A172 (cell line): ENCODE measurements at places on chromosomes 3 and 15.
A peak's percentile ranks its signal among the peaks of the same experiment; 100 is the strongest.

GRCh38 chr15:80609512-80609946 is 85.6 kb upstream of the ABHD17C start:
- peak; percentile 10 for DNase-seq

DNA sequence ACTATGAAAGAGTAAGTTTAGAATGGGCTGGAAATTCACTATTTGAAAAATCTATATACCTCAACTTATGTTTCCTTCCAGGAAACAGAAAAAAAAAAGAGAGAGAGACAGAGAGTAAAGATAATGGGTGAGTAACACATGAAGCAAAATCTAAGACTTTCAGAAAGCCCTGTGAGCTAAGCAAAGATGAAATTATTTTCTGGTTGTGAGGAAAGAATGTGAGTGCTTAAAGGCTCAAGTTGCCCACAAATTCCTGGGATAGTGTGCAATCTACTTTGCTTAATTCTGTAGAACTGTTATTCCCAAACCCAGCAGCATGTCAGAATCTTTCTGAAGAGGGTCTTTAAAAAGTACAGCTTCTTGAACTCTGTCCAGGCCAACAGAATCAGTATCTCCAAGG is 337.7 kb upstream of the AGTR1 start:
- no peak for DNase-seq

DNA sequence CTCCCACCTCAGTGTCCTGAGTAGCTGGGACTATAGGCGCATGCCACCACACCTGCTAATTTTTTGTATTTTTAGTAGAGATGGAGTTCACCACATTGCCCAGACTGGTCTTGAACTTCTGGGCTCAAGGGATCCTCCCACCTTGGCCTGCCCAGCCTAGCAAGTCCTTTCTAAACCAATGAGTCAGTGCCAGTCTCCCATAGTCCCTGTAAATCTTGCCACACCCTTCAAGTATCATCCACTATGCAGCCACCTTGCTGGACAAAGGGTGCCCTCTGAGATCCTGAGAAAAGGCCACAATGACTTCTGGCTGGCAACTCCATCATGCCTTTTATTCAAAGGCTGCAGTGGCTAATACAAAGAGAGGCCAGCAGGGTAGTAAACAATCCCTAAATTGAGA is 184.0 kb downstream of the ABHD5 start:
- no peak for DNase-seq

DNA sequence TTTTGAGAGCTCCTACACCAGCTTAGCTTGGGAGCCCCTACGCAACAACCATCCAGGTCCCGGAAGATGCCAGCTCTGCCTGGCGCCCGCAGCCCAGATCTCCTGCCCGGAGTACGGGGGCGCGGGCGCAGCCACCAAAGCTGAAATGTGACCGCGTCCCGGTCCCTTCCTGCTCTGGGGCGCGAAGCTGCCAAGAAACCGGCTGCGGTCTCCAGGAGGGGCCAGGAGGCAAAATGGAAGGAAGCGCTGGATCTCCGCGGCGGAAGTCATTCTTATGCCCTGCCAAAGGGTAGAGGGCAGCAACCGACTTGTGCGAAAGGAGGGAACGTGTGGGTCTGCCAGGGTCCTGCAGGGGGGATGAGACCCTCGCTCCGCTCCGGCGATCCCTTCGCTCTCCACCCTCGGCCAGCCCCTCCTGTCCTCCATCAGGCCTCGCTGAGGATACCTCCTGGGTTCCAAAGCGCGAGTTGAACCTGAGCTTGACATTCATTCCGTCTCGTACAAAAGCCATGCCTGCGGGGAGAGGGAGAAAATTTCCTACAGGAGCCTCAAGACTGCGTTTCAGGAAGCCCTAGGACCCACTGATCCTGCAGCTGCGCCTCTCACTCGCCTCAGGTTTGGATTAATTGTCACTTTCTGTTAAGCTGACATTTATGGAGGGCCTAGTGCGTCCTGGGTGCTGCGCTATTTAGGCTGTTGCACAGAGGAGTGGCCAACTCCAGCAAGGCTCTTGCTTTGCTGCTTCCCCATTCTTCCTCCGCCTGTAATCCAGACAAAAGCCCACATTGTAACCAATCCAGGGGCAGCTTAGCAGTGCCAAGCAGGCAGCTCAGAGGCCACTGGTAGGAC is 98.3 kb upstream of the VGLL3 start:
- no peak for DNase-seq

- DNase-seq = no peak
These were observed 916.8 kb downstream of the CADM2 start for GRCh38 chr3:85875589-85875988.

- DNase-seq = peak; percentile 91
These were observed 111.7 kb downstream of the LMLN start for GRCh38 chr3:198071602-198072287.
